ENCODE measurements at places on chromosomes 7 and 10. TPM values are rescaled to one million over a fixed set of nuclear protein-coding genes. Genes with fewer than 3 reads are reported as not detected.

The MBL2 gene
- total RNA-seq: not detected

The PAX2 gene
- total RNA-seq: not detected

The PON3 gene
- total RNA-seq: not detected

The POM121L12 gene
- total RNA-seq: not detected

The PTPRZ1 gene
- not detected for total RNA-seq
